ENCODE measurements at places on chromosomes 5 and 9.
A peak's percentile ranks its signal among the peaks of the same experiment; 100 is the strongest.

- peak; percentile 13 for DNase-seq
Observed at GRCh38 chr5:25713259-25713658, 1068.5 kb upstream of the CDH10 start.

GRCh38 chr9:136222906-136223285, 18.0 kb upstream of the LHX3 start:
- no peak for DNase-seq

GRCh38 chr5:42884326-42884725, 72.6 kb upstream of the SELENOP start:
- DNase-seq, result no peak

DNA sequence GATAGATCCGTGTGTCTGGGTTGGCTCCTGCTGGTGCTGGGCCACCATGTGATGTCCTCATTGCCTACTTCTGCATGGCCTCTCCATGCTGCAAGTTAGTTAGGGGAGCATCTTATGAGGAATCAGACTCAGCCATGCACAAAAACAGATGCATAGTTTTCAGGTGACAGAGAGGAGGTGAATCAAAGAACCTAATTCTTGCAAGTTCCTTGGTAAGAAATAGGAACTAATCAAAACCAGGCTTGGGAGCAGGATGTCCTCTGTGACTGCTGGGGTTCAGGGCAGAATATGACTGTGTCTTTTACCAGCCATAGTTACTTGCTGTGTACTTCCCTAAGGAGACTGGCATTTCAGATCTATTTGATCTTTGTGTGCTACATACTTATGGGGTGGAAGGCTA, 61.6 kb downstream of the C9orf152 start:
- no peak for DNase-seq

DNA sequence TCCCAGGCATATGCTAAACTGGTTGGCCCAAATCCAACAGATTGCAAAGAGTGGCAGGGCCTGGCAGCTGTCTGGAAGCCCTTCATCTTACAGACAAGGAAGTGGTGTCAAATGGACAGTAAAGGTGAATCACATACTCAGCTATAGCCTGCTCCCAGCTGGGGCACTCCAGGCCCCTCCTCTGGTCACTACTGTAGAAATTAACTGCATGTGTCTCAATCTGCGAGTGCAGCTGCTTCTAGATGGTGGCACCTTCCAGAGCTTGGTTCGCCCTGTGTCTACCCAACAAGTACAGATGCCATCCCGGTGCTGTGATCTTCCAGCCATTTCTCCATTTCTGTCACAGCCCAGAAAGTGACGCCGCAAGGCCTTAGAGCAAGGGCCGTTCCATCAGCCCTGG, 50.2 kb downstream of the OTULIN start:
- no peak for DNase-seq

DNA sequence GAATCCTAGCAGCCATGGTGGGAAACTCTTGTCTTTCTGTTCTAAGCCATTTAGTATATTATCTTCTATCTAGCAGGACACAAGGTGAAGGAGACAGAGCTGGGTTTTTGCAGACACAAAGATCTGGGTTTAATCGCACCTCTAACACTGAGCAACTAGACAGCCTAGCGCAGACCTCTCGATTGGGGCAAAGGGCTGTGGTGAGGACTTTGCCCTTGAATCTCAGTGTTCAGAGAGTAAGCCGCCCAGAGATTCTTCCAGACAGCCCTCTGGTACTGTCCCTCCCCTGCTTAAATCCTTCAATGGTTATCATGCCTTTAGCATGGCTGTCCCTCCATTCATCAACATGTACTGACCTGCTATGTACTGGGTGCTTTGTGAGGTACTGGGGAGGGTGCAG, 128.1 kb downstream of the CRB2 start:
- DNase-seq, result no peak

GRCh38 chr5:153275695-153276094, 214.8 kb upstream of the GRIA1 start:
- DNase-seq, result no peak

DNA sequence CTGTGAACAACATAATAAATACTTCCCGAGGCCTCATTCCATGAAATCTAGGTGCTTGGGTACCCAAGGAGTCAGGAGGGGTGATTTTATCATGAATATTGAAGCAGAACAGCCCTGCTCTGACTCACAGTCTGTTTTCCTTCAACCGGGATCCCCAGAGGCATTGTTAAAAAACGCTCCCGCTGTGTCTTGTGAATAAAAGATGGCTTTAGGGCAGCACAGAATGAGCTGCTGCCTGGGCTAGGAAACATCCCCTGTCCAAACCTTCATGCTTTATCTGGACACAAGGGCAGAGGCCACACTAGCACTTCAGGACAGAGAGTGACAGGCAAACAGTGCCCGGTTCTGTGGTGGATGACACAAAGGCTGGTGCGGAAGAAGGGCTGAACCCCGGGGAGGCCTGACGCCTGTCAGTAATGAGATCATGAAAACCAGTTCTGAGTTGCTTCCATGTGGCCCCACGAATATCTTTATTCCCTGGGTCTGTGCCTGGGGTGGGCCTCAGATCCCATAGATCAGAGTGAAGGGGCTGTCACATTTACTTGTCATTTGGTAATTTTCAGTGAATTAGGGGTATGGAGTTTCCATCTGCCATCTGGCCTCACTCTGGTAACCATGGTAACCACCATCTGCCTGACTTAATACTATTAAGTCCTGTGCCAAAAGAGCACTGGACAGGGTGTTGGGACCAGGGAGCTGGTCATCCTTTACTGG, 2.6 kb downstream of the IGFBPL1 start:
- no peak for DNase-seq

DNA sequence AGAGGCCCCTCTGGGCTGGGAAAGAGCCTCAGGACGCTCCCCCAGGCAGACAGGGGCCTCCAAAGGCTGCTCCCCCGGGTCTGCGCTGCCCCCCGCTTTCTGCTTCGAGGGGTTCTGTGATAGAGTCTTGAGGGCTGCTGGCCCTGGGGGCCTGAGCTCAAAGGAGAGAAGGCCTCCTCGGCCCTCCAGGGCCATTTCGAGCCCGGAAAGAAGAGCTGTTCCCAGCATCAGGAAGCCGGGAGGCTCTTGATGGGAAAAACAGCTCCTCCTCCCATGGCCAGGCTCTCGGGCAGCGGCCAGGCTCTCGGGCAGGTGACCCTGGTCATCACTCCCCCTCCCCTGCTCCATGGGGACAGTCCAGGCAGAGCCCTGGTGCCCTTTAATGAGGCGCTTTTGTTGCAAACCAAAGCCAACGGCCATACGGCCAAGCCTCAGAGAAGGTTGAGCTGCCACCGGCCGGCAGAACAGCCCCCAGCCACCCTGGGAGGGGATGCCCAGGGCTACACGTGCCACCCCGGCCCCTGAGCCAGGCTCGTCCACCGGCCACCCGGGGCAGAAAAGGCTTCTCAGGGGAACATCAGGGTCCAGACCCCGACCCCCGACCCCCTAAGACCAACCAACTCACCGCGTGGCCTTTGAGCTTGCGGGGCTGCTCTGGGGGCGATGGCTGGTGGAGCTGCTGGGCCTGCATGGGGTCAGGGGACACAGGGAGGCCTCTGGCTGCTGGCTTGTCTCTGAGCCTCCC, 16.2 kb upstream of the QSOX2 start:
- DNase-seq, result no peak

- no peak for DNase-seq
Observed at GRCh38 chr9:91818647-91819403, 131.2 kb downstream of the ROR2 start.

DNA sequence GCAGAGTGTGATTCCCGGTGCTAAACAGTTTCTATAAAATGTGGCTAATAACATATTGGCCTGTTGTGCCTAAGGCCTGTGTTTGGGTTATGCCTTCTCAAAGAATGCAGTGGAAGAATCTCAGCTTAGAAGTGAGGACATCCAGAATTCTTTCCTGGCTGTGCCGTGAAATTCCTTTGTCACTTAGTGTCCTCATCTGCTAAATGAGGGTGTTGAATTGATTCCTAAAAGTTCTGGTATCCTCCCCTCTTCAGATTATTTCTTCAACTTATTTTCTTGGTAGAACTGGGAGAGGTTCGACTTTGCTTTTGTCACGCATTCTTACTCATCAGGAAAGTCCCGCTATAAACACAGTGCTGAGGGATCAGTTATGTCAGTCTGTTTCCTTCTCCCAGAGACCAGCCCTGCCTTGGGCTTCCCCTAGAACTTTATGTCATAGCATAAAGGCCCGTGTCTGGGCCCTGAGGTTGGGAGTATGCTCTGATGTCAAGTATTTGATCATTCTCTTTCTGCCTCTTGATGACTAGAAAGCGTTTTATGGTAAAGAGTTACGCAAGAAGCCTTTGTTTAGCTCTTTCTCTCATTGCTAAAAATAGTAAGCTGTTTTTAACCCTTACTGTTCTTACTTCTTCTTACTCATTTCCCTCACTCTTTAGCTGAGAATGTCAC, 29.5 kb downstream of the MTAP start:
- DNase-seq, result peak; percentile 100

DNA sequence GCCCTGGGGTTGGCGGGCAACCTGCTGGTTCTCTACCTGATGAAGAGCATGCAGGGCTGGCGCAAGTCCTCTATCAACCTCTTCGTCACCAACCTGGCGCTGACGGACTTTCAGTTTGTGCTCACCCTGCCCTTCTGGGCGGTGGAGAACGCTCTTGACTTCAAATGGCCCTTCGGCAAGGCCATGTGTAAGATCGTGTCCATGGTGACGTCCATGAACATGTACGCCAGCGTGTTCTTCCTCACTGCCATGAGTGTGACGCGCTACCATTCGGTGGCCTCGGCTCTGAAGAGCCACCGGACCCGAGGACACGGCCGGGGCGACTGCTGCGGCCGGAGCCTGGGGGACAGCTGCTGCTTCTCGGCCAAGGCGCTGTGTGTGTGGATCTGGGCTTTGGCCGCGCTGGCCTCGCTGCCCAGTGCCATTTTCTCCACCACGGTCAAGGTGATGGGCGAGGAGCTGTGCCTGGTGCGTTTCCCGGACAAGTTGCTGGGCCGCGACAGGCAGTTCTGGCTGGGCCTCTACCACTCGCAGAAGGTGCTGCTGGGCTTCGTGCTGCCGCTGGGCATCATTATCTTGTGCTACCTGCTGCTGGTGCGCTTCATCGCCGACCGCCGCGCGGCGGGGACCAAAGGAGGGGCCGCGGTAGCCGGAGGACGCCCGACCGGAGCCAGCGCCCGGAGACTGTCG, 976 bp downstream of the RXFP3 start:
- DNase-seq, result no peak

DNA sequence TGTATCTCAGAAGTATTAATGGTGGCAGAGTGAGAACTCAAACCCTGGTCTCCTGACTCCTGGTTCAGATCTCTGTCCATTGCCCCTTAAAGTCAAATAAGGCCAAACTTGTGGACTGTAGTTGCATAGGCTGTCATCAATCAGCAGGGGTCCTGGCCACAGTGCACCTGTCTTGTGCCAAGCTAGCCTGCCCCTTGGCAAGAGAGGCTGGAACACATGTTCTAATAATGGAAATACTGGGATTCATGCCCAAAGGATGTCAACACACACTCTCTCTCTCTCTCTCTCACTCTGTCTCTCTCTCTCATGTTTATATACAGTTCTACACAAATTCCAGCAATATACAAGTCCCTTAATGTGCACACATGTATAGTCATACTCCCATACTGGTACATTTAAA, 44.3 kb downstream of the GLRA1 start:
- DNase-seq, result no peak

DNA sequence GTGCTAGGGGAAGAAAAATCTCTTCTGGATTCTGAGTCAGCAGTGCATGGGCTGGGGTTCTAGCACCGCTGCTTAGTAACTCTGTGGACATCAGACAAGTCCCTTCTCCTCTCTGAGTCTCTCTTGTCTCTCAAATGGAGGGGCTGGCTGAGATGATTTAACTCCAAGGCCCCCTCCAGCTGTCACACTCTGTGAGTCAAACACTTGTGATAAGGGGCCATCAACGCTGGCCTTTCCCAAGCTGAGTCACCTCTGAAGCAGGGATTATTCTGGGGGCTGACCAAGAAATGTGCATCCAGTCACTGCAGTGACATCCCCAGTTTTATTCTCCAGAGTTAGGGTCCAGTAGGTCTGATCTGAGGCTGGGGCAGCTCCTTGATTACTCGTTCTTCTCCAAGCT, 110.4 kb upstream of the ZNF462 start:
- DNase-seq, result peak; percentile 82

- DNase-seq, result peak; percentile 20
Observed at GRCh38 chr9:16147726-16148125, 594.9 kb downstream of the CCDC171 start.

- DNase-seq, result peak; percentile 59
Observed at GRCh38 chr5:180209137-180209581, at the start of gene RASGEF1C. Gene RASGEF1C, minus strand, starts transcription at chr5:180209211. Its CDS starts 71,159 bp downstream, at chr5:180138052.

DNA sequence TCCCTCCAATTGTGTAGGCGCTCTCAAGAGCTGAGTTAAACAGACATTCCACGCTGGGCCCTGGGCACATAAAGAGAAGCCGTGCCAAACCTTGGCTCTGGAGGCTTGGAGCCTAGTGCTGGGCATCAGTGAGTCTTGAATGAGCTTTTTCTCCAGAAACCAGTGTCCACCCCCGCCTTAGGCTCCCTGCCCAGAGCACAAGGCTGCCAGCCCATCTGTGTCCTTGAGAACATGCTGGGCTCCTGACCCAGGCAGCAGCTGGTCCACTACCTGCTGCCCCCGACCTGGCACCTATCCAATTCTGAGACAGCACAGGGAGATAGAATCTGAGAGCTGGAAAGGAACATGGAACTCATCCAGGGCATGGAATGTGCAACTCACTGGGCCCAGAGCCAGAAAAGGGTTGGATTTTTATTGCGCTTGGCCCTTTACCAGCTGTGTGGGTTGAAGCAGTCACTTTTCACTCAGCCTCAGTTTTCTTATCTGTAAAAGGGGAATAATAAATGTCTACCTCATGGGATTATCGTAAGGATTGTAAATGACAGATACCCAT, 92.4 kb upstream of the CPLX2 start:
- DNase-seq, result no peak

DNA sequence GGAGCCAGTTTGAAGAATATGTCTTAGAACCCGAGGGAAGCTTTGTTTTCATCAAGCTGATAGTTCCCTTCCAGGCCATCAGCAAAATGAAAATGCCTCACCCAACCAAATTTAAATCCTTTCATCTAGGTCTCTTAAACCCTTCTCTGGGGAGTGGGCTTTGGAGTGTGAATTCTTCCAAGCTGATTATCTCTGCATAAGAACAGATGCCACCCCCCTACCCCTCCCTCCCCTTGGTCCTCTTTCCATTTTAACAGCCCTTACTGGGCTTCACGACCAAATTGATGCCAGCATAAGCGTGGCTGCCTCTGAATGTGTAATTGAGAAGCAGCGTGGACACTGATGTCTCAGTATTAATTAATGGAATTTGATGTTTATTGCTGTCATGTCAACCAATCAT, 509.7 kb upstream of the CLINT1 start:
- no peak for DNase-seq

- peak; percentile 46 for DNase-seq
Observed at GRCh38 chr5:123422433-123423277, 548 bp downstream of the CEP120 start.

All from mesenchymal stem cell (in vitro differentiated cells and primary cell).